ENCODE measurements at places on chromosomes 7 and 10. TPM values are rescaled to one million over a fixed set of nuclear protein-coding genes. Genes with fewer than 3 reads are reported as not detected.

DNA sequence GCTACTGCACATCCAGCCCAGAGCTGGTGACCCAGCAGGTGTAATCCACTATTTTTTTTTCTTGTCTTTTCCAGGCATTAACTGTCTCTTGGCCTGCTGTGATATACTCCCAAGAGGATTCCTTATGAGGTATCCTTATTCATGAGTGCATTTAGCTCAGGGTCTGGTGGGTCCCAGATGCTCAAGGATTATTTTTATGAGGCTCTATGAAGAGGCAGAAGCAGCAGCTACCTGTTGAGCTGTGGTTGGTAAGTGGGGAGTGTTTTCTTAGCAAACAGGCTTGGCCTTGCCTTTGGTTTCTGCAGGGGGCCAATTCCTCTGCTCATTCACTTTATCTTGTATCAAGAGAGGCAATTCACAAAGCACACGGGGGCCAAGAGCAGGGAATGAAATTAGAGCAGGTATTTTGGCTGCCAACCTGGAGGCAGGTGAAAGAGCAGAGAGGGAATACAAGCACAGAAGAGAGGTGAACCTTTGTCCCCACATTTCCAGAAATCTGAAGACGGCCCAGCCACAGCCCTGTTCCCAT is 221.6 kb downstream of the TMEM178B start:
- peaks cover 10% of the 10 kb centered on the region for H3K27me3 ChIP-seq
- DNase-seq, result no peak
- H3K27ac ChIP-seq, result no peak overlapping the region
- peaks cover 2% of the 10 kb centered on the region for H3K4me1 ChIP-seq
- no peak overlapping the region for H3K4me3 ChIP-seq
- no peaks in the 10 kb centered on the region for H3K36me3 ChIP-seq

DNA sequence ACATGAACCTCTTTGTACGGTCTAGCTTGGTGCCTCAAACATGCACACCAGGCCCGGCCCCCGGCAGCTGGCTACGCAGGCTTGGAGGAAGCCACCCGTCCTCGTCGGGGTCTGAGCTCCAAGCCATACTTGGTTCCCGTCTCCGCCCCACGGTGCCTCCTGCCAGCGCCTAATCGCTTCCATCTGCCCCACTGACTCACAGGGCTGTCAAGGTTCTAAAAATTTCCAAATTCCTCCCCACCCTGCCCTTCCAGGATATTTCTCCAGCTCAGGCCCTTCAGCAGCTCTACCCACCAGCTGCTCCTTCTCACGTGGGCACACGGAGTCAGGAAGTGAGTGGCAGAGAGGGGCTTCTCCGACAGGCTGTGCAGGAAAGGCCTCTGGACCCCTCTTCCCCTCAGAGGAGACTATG is 38.8 kb downstream of the TMEM270 start:
- no peak for DNase-seq
- H3K4me3 ChIP-seq, result no peak overlapping the region
- H3K27ac ChIP-seq, result no peak overlapping the region
- H3K36me3 ChIP-seq, result no peaks in the 10 kb centered on the region
- peaks cover 10% of the 10 kb centered on the region for H3K27me3 ChIP-seq

Gene BAMBI
- total RNA-seq, result 4.1 TPM

Gene PAPSS2
- 0.55 TPM for total RNA-seq

GRCh38 chr10:43041422-43042342 is 35.2 kb upstream of the RET start:
- H3K4me1 ChIP-seq, result peaks cover 3% of the 10 kb centered on the region
- peaks cover 18% of the 10 kb centered on the region for H3K27me3 ChIP-seq
- H3K4me3 ChIP-seq, result no peak overlapping the region
- no peaks in the 10 kb centered on the region for H3K36me3 ChIP-seq
- DNase-seq, result no peak
- no peak overlapping the region for H3K27ac ChIP-seq

Gene RNF133
- total RNA-seq, result not detected

DNA sequence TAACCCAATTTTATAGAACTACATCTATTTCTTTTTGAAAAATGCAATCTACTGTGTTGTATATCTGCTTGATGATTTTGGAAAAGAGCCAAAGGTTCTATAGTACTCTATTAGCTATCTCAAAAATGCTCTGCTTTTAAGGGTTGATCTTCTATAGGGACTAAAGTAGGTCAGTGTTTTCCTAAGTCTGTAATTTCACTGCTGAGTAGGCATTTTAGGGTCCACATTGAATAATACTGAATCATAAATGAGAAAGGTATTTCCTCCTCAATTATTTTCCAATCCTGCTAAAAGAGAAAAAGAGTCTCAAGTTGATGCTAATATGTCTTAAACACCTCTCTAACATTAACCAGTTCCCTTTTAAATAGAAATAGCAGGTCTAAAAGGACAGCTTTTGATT is 244.2 kb downstream of the LHFPL3 start:
- no peak overlapping the region for H3K27ac ChIP-seq
- DNase-seq, result no peak
- H3K4me1 ChIP-seq, result no peaks in the 10 kb centered on the region
- no peaks in the 10 kb centered on the region for H3K36me3 ChIP-seq
- H3K4me3 ChIP-seq, result no peak overlapping the region

Gene TUBB8
- not detected for total RNA-seq

GRCh38 chr7:114943953-114944744 is 22.3 kb downstream of the MDFIC start:
- H3K4me1 ChIP-seq, result peaks cover 65% of the 10 kb centered on the region
- no peaks in the 10 kb centered on the region for H3K27me3 ChIP-seq
- peaks cover 18% of the 10 kb centered on the region for H3K36me3 ChIP-seq
- peak overlapping the region; percentile 84 for H3K27ac ChIP-seq
- no peak overlapping the region for H3K4me3 ChIP-seq

- no peak for DNase-seq
- no peak overlapping the region for H3K4me3 ChIP-seq
- H3K4me1 ChIP-seq, result no peaks in the 10 kb centered on the region
- no peaks in the 10 kb centered on the region for H3K36me3 ChIP-seq
- H3K27me3 ChIP-seq, result no peaks in the 10 kb centered on the region
- no peak overlapping the region for H3K27ac ChIP-seq
Measured at GRCh38 chr7:79084423-79084822, 369.0 kb downstream of the MAGI2 start.

Gene MYL10
- total RNA-seq, result not detected

Gene ST8SIA6
- 4.1 TPM for total RNA-seq

Gene ANKRD1
- not detected for total RNA-seq

Gene PRSS1
- not detected for total RNA-seq

- no peak for DNase-seq
- no peaks in the 10 kb centered on the region for H3K4me1 ChIP-seq
- H3K4me3 ChIP-seq, result no peak overlapping the region
Measured at GRCh38 chr10:75538144-75538543, 106.7 kb downstream of the LRMDA start.

DNA sequence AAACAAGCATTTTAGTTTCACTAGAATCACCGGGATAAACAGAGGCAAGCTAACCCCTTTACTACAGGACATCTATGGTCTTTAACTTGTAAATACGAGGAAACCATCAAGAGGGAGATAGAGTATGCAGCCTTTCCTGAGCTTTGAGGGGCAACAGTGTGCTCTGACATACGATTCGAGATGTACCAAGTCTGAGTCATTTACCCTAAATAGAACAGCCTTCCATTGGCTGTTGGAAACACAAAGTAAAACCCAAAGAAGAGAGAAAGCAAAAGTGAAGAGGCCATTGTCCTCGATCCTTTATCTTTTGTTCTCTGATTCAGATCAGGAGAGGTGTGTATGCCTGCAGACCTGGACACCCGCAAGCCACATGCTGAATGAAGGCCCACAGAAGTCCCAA is 289.5 kb downstream of the KCNMA1 start:
- no peaks in the 10 kb centered on the region for H3K36me3 ChIP-seq
- DNase-seq, result no peak
- H3K4me3 ChIP-seq, result no peak overlapping the region

Gene SFXN2
- 5.6 TPM for total RNA-seq

GRCh38 chr7:55073976-55074528 is 55.2 kb downstream of the EGFR start:
- DNase-seq, result no peak
- peak overlapping the region; percentile 82 for H3K4me3 ChIP-seq
- peaks cover 13% of the 10 kb centered on the region for H3K4me1 ChIP-seq
- H3K27me3 ChIP-seq, result peaks cover 8% of the 10 kb centered on the region
- no peaks in the 10 kb centered on the region for H3K36me3 ChIP-seq

- H3K4me3 ChIP-seq, result no peak overlapping the region
- H3K27ac ChIP-seq, result no peak overlapping the region
- H3K36me3 ChIP-seq, result no peaks in the 10 kb centered on the region
- DNase-seq, result no peak
Measured at GRCh38 chr10:132195366-132196075, 8.8 kb downstream of the DPYSL4 start.

DNA sequence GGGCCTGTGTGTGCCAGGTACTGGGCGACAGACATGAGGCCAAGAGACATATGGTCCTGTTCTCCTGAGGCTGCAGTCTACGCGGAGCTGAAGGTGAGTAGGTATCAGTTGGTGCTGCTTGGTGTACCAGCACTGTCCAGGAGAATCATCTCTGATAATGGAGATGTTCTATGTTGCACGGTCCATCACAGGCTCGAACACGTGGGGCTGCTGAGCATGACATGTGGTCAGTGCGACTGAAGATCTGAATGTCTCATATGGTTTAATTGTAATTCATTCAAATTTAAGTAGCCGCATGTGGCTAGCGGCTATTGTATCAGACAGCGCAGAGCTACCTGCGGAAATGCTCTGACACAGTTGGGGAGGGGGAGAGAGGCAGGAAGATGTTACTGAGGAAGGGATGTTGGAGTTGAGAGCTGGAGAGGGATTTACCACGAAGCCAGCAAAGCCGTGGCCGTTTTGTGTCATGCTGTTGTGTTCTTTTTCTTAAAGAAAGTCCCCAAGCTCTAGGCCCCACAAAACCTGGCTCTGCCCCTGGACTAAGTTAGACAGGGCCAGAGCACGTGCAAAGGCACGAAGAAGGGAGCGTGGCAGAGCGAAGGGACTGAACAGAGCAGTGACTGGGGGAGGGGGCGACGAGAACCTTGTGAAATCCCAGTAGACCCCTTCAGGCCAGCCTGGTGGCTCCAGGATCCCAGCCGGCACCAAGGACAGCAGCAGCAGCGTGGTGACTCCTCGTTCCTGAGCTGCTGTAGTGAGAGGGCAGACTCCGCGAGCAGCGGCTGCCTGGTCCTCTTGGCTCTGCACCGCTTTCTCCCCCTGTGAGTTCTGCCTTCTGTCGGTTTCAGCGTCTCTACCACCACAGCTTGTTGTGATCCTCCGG is 20.0 kb downstream of the SMKR1 start:
- H3K27me3 ChIP-seq, result peaks cover 56% of the 10 kb centered on the region
- H3K27ac ChIP-seq, result peak overlapping the region; percentile 79
- peaks cover 8% of the 10 kb centered on the region for H3K4me1 ChIP-seq
- no peaks in the 10 kb centered on the region for H3K36me3 ChIP-seq
- no peak overlapping the region for H3K4me3 ChIP-seq

DNA sequence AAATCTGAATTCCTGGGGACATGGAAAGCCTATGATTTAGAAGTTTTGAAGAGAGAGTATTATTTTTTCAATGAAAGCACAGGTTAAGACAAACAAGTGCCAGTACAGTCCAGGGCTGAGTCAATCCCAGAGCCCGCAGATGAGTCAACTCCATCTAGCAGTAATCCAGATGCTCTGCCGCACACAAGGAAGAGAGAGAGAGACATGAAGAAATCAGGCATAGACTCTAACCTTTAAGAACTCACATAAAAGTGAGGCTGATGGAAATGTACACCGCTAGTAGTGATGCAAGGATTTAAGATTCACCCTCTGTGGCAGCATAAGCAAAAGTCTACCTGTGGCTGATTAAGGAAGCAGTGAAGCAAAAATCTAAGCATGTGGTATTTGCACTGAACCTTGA is 651.5 kb downstream of the TNS3 start:
- H3K4me1 ChIP-seq, result no peaks in the 10 kb centered on the region
- no peaks in the 10 kb centered on the region for H3K36me3 ChIP-seq
- no peak overlapping the region for H3K27ac ChIP-seq
- H3K4me3 ChIP-seq, result no peak overlapping the region
- no peaks in the 10 kb centered on the region for H3K27me3 ChIP-seq
- DNase-seq, result no peak

Gene PSD
- total RNA-seq, result 5.1 TPM

- H3K27me3 ChIP-seq, result no peaks in the 10 kb centered on the region
- no peak overlapping the region for H3K4me3 ChIP-seq
- no peak for DNase-seq
- no peak overlapping the region for H3K27ac ChIP-seq
Measured at GRCh38 chr7:33596686-33597085, 308.7 kb upstream of the BMPER start.

DNA sequence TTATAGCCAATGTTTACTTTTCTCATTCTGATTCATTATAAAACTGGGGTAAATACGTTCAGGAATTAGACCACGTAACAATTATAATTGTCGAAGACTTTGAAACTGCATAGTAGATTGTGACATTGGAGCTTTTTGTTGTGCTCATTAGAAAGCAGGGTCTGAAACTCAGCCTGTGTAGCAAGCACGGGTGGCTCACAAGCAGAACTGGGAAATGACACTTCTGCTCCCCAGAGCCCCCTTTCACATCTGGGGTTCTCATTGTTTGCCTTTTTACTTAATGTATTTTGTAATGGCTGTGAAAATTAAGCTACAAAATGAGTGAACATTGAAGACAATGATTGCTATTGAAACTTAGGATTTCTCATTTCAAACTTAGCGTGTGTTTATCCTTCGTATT is 72.9 kb downstream of the CDHR3 start:
- H3K4me1 ChIP-seq, result peaks cover 7% of the 10 kb centered on the region
- H3K27ac ChIP-seq, result no peak overlapping the region
- H3K36me3 ChIP-seq, result no peaks in the 10 kb centered on the region
- no peaks in the 10 kb centered on the region for H3K27me3 ChIP-seq
- DNase-seq, result no peak

- H3K27me3 ChIP-seq, result no peaks in the 10 kb centered on the region
- no peak overlapping the region for H3K4me3 ChIP-seq
- H3K4me1 ChIP-seq, result no peaks in the 10 kb centered on the region
Measured at GRCh38 chr10:107450056-107450455, 285.6 kb upstream of the SORCS1 start.

Gene POT1
- total RNA-seq, result 15.4 TPM

DNA sequence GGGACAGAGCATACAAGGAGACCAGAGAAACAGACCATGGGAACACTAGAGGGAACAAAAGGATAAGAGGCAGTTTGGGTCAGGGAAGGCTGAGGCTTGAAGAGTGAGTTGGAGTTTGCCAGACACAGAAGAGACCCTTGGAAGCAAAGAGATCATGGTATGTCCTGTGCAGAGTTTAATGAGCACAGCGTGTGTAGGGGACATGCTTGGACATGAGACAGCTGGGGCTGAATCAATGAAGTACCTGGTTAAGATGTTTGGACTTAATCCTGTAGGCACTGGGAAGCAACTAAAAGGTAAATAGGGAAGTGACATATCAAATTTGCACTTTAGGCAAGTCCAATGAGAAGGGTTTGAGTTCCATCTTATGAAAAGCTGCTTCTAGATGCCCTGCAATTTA is 79.6 kb downstream of the KIAA1217 start:
- no peaks in the 10 kb centered on the region for H3K36me3 ChIP-seq
- H3K27ac ChIP-seq, result no peak overlapping the region
- H3K4me3 ChIP-seq, result no peak overlapping the region
- no peaks in the 10 kb centered on the region for H3K27me3 ChIP-seq
- H3K4me1 ChIP-seq, result no peaks in the 10 kb centered on the region
- no peak for DNase-seq

GRCh38 chr7:122736183-122736582 is 33.5 kb upstream of the RNF148 start:
- H3K27ac ChIP-seq, result no peak overlapping the region
- H3K36me3 ChIP-seq, result no peaks in the 10 kb centered on the region
- no peak for DNase-seq
- no peak overlapping the region for H3K4me3 ChIP-seq
- no peaks in the 10 kb centered on the region for H3K27me3 ChIP-seq

GRCh38 chr7:55533050-55533728 is 39.1 kb downstream of the VOPP1 start:
- H3K27ac ChIP-seq, result peak overlapping the region; percentile 98
- H3K36me3 ChIP-seq, result no peaks in the 10 kb centered on the region
- no peaks in the 10 kb centered on the region for H3K27me3 ChIP-seq
- H3K4me1 ChIP-seq, result peaks cover 82% of the 10 kb centered on the region
- peak overlapping the region; percentile 87 for H3K4me3 ChIP-seq
- peak; percentile 39 for DNase-seq

Gene KDM7A
- total RNA-seq, result 47.2 TPM

Gene SH2B2
- 2.0 TPM for total RNA-seq
